Ammon's horn (tissue), 1 donor: ENCODE measurements at places on chromosomes 3 and 15.

- DNase-seq, result no peak
Measured at GRCh38 chr3:58946875-58947274, 103.0 kb downstream of the CFAP20DC start.

- peak; percentile 70 for DNase-seq
Measured at GRCh38 chr15:68192804-68193486, 12.2 kb downstream of the CALML4 start.

GRCh38 chr3:67006460-67006859 is 8.4 kb downstream of the KBTBD8 start:
- no peak for DNase-seq

- DNase-seq, result peak; percentile 59
Measured at GRCh38 chr3:195238586-195239118, 32.3 kb downstream of the XXYLT1 start.

DNA sequence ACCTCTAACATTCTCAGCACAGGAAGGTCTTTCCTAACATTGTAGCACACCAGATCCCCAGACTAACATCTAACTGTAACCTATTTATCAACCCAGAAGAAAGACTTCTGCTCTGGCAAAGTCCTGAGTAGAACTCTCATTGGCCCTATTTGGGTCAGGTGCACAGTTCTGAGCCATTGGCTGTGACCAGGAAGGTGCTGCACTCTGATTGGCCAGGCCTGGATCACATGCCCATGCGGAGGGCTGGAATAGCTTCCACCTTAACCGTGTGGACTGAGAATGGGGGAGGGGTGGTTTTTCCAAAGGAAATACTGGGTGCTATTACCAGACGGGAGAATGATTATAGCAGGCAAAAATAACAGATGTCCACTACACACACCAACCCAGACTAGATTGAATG is 11.5 kb downstream of the FEZF2 start:
- DNase-seq, result no peak

DNA sequence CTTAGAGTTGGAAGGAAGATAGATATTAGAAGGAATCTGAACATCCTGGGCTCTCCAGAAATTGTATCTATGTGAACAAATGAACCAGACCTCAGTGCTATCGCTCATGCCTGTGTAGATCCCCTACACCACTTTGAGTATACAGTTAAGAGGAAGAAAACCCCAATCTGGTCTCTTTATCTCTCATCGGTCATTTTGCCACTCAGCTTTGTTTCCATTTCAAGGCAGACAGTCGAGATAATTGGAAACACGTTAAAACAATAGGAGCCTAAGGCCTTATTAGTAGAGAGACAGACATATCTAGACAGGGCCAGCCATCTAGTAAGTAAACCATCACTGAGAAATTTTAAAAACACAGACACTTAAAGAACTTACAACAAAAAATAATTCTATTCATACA is 101.6 kb downstream of the MYLK start:
- DNase-seq, result no peak

DNA sequence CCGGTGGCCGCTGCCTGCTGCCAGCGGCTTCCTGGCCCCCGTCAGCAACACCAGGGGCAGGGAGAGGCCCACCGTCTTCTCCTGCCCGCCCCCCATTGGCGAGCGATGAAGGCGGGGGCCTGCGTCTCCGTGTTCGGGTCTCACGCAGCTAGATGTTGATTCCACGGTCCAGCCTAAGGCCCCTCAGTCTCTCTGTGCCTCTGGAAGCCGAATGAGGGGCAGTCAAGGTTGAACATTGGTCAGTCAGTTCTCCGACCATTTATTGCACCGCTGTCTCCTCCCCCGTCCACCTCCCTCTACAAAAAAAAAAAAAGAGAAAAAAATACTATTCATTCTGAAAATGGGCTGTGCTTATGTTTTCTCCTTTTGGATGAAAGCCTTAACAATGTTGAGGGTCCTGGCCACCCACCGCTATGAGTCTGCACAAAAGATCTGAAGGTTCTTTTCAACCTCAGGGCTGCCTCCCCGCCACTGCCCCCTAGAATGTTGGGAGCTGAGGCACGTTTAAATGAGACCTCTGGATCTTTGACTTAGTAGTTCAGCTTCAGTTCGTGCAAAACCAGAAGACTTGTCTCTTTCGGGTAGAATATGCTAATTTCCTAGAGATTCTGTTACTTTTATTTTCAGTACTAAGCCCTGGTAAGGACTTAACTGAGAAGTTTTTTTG is 736 bp downstream of the IREB2 start:
- DNase-seq, result no peak

GRCh38 chr15:52023169-52023922 is 4.3 kb downstream of the MAPK6 start:
- DNase-seq, result no peak

DNA sequence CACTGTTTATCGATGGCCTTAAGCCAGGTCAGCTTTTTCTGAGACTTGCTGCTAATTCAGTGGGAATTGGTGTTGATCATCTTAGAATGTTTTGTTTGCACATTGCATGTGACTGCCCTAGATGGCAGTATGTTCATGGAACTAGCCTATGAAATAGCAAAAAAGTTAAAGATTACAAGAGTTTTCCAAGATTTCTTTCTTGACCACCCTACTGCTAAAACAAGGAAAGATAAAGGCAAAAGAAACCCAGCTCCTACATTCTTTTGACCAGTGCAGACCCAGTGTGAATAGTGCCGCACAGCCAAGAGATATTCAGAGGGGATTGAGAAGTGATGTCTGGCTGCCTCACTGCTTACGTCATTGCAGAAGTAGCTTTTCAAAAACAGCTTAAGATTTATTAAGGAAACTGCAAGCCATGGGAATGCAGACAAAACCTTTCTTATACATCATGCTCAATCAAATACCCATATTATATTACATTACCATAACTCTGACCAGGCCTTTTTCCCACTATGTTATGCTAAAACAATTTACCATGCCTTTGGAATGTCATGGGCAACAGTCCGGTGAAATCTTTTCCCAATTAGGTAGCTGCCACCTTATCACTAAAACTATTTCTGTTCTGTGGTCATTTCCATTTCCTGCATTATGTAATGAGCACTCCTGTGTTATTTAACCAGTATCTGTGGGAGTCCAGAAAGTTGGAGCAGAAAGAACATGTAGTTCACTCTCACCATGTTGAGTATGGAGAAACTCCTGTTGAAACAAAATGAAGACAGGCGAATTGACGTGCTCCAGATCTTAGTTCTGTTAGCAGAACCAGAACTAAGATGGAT is 6.0 kb downstream of the PHLDB2 start:
- DNase-seq, result no peak

GRCh38 chr3:120177151-120177550 is 82.9 kb upstream of the GSK3B start:
- no peak for DNase-seq

DNA sequence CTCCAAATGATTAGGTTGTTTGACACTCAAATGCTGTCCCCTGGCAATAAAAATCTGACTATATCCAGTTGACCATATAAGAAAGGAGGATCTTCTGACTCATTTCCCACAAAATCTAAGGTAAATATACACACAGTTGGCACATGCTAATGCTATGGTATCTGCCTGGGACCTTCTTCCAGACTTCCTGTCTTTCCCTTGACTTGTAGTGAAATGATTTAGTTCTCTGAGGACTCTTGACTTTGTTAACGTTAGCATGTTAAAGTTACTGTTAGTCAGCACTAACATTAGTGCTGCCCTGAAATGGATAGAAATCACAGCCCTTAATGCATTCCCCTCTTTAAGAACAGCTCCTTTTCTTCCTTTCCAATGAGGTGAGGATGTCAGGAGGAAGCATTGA is 124.3 kb upstream of the LSAMP start:
- DNase-seq, result no peak

DNA sequence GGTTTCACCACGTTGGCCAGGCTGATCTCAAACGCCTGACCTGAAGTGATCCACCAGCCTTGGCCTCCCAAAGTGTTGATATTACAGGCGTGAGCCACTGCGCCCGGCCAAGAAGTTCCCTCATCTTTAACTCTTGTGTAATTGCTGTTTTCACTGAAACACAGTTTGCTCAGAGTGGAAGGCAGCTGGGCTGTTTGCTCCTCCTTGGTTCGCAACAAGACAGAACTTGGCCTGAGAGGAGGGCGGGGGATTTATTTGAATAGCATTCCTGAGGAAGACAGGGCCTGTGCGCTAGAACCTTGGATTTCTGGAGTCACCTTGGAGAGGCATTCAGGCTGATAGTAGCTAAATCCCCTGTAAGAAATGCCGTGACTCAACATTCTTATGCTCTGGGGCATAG is 226.7 kb upstream of the MCTP2 start:
- no peak for DNase-seq

- DNase-seq, result no peak
Measured at GRCh38 chr15:56344336-56344735, 20.9 kb upstream of the TEX9 start.

- no peak for DNase-seq
Measured at GRCh38 chr3:139769796-139770195, 92.0 kb upstream of the NMNAT3 start.

GRCh38 chr3:122466701-122467240 is 48.0 kb downstream of the KPNA1 start:
- DNase-seq, result no peak

DNA sequence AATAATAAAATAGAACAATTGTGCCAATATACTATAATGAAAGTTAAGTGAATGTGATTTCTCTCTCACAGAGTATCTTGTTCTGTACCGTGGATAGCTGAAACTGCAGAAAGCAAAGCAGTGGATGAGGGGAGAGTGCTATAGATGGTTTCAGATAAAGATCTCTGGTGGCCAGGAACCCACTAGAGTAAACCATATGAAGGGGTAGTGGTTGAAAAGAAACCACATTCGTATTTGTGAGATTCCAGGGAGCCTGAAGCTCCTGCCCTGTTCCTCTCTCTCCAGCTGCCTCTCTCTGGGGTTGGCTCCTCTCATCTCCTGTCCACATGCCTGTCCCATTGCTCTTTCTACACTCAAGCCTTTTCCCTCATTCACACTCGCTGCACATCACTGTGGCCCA is 8.9 kb downstream of the ABHD17C start:
- no peak for DNase-seq

GRCh38 chr3:175308097-175308496 is 449.0 kb downstream of the NAALADL2 start:
- DNase-seq, result no peak

DNA sequence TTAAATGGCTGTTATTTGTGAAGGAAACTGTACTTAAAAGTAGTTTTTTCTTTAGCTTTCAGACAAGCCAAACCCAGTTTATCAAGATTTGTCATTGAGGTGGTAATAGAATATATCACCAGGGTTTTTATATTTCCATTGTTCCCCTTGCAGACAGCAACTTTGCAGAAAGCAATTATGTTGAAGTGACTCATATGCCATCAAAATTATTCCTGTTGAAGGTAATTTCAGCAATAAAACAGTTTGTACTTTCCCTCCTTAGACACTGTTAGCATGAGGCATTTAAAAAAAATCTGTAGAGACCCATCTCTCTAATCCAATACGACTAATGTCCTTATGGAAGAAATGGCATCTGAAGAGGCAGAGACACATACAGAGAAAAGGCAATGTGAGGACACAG is 219.0 kb downstream of the NFKBIZ start:
- no peak for DNase-seq

DNA sequence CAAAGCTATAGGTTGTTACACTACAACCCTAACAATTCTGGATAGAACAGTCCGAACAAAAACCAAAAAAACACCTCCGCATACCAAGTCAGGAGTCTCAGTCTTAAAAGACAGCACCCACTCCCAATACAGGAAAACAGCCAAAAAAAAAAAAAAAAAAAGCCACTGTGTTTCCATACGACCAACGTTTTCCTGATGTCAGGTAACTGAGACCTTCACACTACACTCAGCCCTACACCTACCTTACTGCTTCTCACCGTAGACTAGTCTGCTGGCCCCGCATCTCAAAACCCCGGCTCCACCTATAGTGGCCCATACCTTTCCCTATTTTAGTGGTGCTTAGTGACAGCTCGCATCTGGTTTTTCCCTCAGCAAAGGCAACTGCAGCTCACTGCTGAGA is 339.5 kb upstream of the ADAMTS9 start:
- no peak for DNase-seq

DNA sequence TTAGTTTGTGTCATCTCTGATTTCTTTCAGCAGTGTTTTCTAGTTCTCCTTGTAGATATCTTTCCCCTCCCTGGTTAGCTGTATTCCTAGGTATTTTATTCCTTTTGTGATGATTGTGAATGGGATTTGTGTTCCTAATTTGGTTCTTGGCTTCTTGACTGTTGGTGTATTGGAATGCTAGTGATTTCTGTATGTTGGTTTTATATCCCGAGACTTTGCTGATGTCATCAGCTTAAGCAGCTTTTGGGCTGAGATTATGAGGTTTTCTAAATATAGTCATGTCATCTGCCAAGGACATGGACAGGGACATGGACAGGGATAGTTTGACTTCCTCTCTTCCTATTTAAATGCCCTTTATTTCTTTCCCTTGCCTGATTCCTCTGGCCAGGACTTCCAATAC is 35.8 kb downstream of the MYO9A start:
- no peak for DNase-seq

- no peak for DNase-seq
Measured at GRCh38 chr15:34365091-34365825, 1.7 kb downstream of the LPCAT4 start.

DNA sequence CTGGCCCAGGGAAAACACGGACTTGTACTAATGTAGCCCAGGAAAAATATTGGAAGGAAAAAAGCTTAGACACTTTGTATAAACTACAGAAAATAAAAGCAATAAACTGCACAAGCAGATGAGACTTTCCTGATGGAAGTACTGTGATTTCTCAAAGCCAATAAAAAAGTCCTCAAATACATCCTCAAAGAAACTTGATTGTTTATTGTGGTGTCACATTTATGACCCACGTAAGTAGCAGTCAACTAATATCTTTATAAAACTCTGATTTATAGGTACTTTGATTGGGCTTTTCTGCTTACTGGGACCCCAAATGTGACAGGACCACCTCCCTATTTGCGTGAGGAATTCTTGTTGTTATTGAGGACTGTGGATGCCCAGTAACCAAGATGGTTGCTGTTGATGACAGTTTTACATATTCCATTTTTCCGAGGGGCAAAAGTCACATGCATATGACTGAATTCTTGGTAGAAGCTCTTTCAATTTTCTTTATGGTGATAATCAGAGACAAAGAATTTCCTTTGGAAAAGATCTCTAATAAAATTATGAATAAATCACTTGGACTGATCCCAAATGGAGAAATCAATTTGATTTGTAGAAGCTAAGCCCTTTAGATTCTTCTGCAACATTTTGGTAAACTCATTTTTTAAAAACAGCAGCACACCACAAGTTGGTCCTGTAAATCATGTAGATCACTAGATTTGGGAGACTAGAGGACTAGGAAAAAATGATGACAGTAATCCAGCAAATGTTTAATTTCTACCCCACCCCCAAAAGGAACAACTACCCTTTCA is 159.0 kb upstream of the TSC22D2 start:
- DNase-seq, result no peak

GRCh38 chr3:39276746-39277145 is 3.1 kb downstream of the CX3CR1 start:
- no peak for DNase-seq

GRCh38 chr3:186002884-186003472 is 65.2 kb upstream of the TRA2B start:
- DNase-seq, result no peak

DNA sequence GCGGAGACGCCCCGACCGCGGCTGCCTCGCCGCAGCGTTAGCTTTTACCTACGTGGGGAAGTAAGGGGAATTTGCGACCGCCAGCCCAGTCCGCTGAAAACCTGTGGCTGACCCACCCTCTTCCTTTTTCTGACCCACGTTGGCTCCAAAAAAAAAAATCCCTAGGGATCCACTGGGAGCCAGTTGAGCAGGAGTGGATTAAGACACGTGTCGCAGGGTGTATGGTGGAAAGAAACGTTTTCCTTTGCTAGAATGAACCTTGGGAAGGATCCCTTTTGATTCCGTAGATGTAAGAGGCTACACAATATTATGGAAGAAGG is 575 bp upstream of the PCYT1A start:
- DNase-seq, result no peak

GRCh38 chr15:38612159-38612863 is 47.7 kb upstream of the RASGRP1 start:
- no peak for DNase-seq
